T-cell (primary cell): ENCODE measurements at places on chromosomes 12 and 14. TPM values are rescaled to one million over a fixed set of nuclear protein-coding genes. Genes with fewer than 3 reads are reported as not detected.

- no peaks in the 10 kb centered on the region for H3K4me1 ChIP-seq
- H3K27ac ChIP-seq, result no peak overlapping the region
- no peak overlapping the region for H3K4me3 ChIP-seq
- H3K36me3 ChIP-seq, result no peaks in the 10 kb centered on the region
- no peaks in the 10 kb centered on the region for H3K27me3 ChIP-seq
- no peak for DNase-seq
Measured at GRCh38 chr14:43449291-43449690, 1057.8 kb downstream of the FSCB start.

- H3K27me3 ChIP-seq, result no peaks in the 10 kb centered on the region
- no peaks in the 10 kb centered on the region for H3K4me1 ChIP-seq
- no peak for DNase-seq
- H3K4me3 ChIP-seq, result no peak overlapping the region
Measured at GRCh38 chr12:2082321-2082720, 29.5 kb downstream of the CACNA1C start.

DNA sequence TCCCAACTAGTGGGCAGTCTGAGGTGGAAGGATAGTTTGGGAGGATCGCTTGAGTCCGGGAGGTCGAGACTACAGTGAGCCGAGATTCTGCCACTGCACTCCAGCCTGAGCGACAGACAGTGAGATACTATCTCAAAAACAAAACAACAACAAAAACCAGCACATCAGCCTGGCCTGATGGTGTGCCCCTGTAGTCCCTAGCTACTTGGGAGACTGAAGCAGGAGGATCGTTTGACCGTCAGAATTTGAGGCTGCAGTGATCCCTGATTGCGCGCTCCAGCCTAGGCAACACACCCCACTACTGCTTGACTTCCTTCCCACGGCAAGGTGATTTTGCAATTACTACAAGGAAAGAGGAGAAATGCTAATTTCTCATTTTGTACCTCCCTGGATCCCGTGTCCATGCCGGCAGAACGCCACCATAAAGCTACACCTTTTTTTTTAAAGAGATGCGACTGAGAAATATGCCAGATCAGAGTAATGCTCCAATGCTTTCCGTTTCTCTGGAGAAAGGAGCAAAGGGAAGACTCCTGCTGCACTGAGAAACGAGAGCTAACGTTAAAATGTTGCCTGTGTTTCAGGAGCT is 672 bp upstream of the SCFD1 start:
- no peak for DNase-seq
- no peaks in the 10 kb centered on the region for H3K36me3 ChIP-seq
- H3K27ac ChIP-seq, result peak overlapping the region; percentile 71
- H3K27me3 ChIP-seq, result no peaks in the 10 kb centered on the region
- peak overlapping the region; percentile 95 for H3K4me3 ChIP-seq

DNA sequence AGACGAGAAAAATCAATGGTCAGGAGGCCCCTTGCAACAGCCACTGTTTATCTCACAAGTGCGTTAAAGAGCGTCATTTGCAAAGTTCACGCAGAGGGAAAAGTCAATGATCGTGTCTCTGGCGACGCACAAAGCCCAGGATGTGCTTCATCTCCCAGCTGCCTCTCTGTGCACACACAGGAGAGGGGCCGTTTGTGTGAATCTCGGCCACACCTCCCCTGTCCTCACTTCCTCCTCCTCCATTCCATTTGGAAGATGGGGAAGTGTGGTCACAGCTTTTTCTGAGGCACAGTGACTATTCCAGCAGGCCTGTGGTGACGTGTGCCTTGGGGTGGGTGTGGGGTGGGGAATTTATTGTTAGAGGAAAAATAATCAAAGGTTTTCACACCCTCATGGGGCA is 90.4 kb downstream of the RBM19 start:
- H3K36me3 ChIP-seq, result peaks cover 12% of the 10 kb centered on the region
- no peak overlapping the region for H3K27ac ChIP-seq
- DNase-seq, result no peak
- H3K4me1 ChIP-seq, result no peaks in the 10 kb centered on the region

GRCh38 chr12:52608161-52608560 is 6.9 kb upstream of the KRT72 start:
- no peaks in the 10 kb centered on the region for H3K36me3 ChIP-seq
- H3K4me1 ChIP-seq, result peaks cover 79% of the 10 kb centered on the region
- no peak for DNase-seq
- H3K27me3 ChIP-seq, result no peaks in the 10 kb centered on the region

GRCh38 chr12:61860451-61860850 is 399.8 kb upstream of the USP15 start:
- H3K36me3 ChIP-seq, result no peaks in the 10 kb centered on the region
- no peak overlapping the region for H3K27ac ChIP-seq
- DNase-seq, result no peak
- H3K4me1 ChIP-seq, result no peaks in the 10 kb centered on the region
- no peak overlapping the region for H3K4me3 ChIP-seq
- H3K27me3 ChIP-seq, result no peaks in the 10 kb centered on the region

DNA sequence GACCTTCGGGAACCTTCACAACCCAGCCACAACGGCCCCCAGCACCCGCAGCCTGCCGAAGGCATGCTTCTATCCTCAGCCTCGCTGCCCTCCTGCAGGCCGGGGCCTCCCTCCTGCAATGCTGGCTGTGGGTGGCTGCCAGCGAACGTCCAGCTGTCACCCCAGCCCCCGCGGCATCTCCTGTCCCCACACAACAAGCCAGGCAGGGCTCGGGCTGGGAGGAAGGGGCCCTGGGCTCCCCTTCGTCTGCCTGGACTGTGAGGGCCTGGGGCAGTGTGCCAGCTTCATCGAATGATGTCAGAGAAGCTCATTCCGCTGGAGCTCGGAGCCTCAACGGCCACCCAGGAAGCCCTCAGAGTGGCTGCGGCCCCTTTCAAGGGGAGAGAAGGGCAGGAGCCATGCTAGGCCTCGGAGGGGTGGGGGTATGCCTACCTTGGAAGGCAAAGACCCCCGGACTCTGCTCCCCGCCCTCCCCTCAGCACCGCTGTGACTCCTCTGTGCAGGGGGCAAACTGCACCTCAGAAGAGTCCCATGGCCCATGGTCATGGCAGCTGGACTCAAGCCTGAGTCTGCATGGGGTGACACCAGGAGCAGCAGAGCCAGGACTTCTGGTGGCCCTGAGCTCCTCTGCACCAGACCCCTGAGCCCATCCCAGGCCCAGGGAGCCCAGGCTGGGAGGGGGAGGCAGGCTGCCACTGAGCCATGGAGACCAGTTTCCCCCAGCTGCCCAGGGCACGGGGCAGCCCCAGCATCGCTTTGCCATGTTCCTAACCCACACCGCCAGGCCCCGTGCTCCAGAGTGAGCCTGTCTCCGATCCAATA is 24.7 kb upstream of the C14orf180 start:
- no peak overlapping the region for H3K4me3 ChIP-seq
- no peaks in the 10 kb centered on the region for H3K27me3 ChIP-seq
- no peak for DNase-seq

DNA sequence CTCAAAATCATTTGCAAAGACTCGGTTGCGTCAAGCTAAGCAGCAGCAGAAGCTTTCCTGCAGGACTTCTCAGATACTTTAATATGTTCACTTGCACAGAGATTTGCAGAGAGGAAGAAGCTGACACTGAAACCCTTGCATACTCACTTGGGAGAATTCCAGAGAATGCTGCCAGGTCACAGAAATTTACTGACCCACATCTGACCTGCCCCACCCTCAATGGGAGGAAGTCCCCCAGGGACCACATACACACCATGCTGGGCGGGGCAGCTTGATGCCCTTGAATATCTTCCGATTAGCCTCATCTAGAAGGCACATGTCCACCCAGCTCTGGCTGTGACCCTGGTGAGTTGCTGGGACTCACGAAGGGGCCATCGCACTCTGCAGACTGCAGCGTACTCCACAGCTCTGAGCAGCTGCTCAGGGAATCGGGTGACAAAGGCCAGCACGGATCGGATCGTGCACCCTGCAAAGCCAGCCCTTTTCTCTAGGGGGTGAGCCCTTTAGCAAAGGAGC is 83.2 kb downstream of the ITPK1 start:
- H3K27me3 ChIP-seq, result no peaks in the 10 kb centered on the region
- DNase-seq, result no peak
- H3K36me3 ChIP-seq, result no peaks in the 10 kb centered on the region
- H3K4me3 ChIP-seq, result no peak overlapping the region

- H3K27me3 ChIP-seq, result no peaks in the 10 kb centered on the region
- peak; percentile 43 for DNase-seq
- H3K36me3 ChIP-seq, result no peaks in the 10 kb centered on the region
- peak overlapping the region; percentile 42 for H3K4me3 ChIP-seq
- peak overlapping the region; percentile 95 for H3K27ac ChIP-seq
Measured at GRCh38 chr12:94207849-94208621, 59.7 kb downstream of the PLXNC1 start.

GRCh38 chr12:56221232-56221756 is 428 bp downstream of the RNF41 start:
- H3K27ac ChIP-seq, result peak overlapping the region; percentile 94
- H3K27me3 ChIP-seq, result no peaks in the 10 kb centered on the region
- H3K36me3 ChIP-seq, result peaks cover 3% of the 10 kb centered on the region
- H3K4me3 ChIP-seq, result peak overlapping the region; percentile 98
- peaks cover 54% of the 10 kb centered on the region for H3K4me1 ChIP-seq
- no peak for DNase-seq

GRCh38 chr12:53004582-53004981 is 1.7 kb upstream of the EIF4B start:
- H3K4me3 ChIP-seq, result no peak overlapping the region
- no peaks in the 10 kb centered on the region for H3K36me3 ChIP-seq
- no peak overlapping the region for H3K27ac ChIP-seq
- H3K27me3 ChIP-seq, result peaks cover 10% of the 10 kb centered on the region
- DNase-seq, result no peak

DNA sequence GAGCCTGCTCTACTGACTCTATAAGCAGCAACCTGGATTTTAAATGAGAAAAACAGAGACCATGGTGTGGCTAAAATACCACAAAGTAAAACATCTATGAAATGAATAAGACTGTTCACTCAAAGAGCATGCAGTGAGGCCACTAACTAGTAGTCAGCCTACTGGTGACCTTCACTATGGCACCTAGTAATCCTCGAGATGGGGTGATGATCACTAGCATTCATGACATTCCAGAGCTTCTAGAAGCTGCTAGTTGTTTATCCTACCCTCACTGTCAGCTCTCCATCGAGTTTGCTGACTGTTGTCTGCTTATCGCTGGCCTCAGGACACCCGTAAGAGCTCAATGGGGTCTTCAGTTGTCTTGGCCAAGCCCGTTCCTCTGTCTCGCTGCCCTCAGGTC is 13.7 kb downstream of the SPTB start:
- DNase-seq, result no peak
- H3K36me3 ChIP-seq, result no peaks in the 10 kb centered on the region
- no peaks in the 10 kb centered on the region for H3K4me1 ChIP-seq
- H3K27me3 ChIP-seq, result no peaks in the 10 kb centered on the region
- H3K27ac ChIP-seq, result no peak overlapping the region

DNA sequence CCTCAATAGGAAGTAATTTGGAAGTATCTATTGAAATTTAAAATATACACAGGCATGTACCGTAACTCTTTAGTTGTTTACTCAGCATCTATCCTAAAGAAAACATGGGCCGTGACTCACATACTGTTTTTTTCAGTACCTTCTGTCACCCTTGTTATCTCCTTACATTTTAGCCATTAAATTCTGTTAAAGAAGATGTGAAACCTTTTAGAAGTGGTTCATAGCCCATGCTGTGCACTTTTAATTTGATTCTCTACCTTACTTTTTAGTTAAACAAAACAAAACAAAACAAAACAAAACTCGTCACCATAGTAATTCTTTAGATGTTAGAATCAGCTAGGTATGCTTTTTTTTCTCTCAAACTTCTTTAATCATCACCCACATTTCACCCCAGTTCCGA is 494.4 kb upstream of the RGS6 start:
- peaks cover 4% of the 10 kb centered on the region for H3K4me1 ChIP-seq
- peaks cover 4% of the 10 kb centered on the region for H3K36me3 ChIP-seq
- H3K27ac ChIP-seq, result no peak overlapping the region
- DNase-seq, result no peak
- no peaks in the 10 kb centered on the region for H3K27me3 ChIP-seq

DNA sequence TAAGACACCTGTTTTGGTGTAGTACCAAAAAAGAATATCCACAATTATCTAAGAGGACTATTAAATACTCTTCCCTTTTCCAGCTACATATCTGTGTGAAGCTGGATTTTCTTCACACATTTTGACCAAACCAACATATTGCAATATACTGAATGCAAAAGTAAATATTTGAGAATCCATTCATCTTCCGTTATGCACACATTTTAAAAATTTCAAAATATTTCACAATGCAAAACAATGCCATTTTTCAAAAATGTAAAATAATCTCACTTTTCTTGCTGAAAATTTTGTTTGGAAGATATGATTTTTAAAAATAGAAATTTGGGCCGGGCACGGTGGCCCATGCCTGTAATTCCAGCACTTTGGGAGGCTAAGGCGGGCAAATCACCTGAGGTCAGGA is 133.9 kb upstream of the FUT8 start:
- H3K36me3 ChIP-seq, result no peaks in the 10 kb centered on the region
- no peaks in the 10 kb centered on the region for H3K27me3 ChIP-seq
- peaks cover 20% of the 10 kb centered on the region for H3K4me1 ChIP-seq
- H3K4me3 ChIP-seq, result no peak overlapping the region
- DNase-seq, result no peak
- no peak overlapping the region for H3K27ac ChIP-seq

DNA sequence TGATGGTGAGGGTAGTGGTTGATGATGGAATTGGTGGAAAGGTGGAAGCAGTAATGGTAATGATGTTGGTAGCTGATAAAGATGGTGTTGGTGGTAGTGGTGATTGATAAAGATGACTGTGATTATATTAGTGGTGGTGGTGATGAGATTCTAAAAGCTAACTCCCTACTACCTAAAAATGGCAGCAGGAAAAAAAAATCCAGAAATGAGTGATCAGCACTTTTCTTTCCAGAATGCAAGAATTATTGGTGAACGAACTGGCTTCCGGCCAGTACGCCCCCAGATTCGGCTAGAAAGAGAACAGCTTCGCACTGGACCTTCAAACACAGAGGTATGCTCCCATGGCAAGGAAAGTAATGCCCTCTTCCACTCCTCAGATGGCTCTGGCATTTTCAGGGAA is 19.3 kb downstream of the DAO start:
- H3K4me1 ChIP-seq, result no peaks in the 10 kb centered on the region
- no peak overlapping the region for H3K27ac ChIP-seq
- H3K27me3 ChIP-seq, result peaks cover 46% of the 10 kb centered on the region
- DNase-seq, result no peak
- no peak overlapping the region for H3K4me3 ChIP-seq

Gene GPRC5D
- not detected for total RNA-seq

Gene TSPAN11
- total RNA-seq, result not detected

Gene AQP5
- not detected for total RNA-seq

Gene RERGL
- total RNA-seq, result not detected

Gene ALX1
- total RNA-seq, result not detected

Gene GDF3
- total RNA-seq, result not detected

Gene GLI1
- 1.6 TPM for total RNA-seq
